Aorta (tissue), 5 donors: ENCODE measurements at places on chromosomes 6 and 20. TPM values are rescaled to one million over a fixed set of nuclear protein-coding genes. Genes with fewer than 3 reads are reported as not detected.

GRCh38 chr6:12008366-12009179, 3.5 kb upstream of the HIVEP1 start:
- DNase-seq: peak; percentile 94

The NFYA gene
- 13.3 TPM for total RNA-seq

- no peak for DNase-seq
Measured at GRCh38 chr6:117272032-117272866, 6.9 kb downstream of the VGLL2 start.

DNA sequence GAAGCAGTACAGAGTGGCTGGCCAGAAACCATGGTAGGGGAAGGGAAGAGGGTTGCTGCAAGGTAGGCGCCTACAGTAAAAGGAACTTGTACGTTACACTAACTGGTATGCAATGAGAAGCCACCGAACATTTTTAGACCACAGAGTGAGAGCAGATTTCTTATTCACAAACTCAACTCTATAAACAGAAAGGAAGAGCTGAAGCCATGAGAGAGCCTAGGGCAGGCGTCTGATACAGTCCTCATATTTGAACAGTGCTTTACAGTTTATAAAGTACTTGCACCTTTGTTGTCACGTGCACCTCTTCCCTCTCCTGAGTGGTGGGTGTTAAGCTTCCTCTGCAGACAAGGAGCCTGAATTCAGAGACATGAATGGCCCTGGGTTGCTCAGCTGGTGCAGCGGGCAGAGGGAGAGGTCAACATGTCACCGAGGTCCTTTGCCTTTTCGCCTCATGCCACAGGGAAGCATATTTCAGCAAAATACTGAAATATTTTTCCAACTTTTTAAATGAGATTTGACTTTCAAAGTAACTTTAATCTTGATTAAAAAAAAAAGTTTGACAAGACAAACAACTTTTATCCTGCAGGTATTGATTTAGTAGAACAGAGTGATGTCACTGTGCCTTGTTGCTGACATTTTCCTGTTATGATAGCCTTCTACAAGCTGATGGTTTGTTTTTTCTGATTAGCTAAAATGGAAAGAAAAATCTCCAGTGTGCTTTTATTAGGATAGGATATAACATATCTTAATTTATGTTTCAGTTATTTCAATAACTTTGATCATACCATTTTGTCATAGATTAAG, 23.8 kb downstream of the UST start:
- no peak for DNase-seq

GRCh38 chr6:3518356-3519190, 61.7 kb upstream of the SLC22A23 start:
- no peak for DNase-seq

DNA sequence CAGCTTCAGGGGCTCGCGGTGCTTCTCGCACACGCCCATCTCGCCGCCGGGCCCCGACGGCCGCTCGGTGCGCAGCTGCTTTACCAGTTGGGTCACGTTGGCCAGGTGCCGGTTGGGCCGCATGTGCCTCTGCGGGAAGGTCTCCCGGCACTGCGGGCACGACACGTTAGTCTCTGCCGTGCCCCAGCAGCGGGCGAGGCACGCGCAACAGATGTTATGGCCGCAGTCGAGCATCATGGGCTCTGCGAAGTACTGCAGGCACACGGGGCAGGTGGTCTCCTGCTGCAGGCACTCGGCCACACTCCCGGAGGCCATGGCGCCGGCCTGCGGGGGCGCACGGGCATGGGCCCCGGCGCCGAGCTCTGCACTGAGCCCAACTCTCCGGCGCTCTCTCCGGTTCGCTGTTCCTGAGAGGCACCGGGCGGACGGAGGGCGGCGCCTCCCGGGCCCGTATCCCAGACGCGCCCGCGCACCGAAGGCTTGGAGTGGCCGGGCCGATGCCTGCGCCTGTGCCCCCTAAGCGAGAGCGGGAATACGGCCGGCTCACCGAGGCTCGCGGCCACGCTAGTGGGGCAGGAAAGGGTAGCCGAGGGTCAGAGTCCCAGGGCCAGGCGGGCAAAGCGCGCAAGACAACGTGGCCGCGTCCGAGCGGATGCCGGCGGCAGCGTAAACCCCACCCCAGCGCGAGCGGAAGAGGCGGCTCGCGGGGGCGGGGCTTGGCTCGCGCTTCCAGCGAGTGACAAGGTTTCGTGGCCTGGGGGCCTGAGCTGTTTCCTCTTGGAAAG, at the start of gene TRIM27:
TSS of gene TRIM27 (minus strand) at position 668 of the 785 bp plus-strand sequence. CDS start at position 315, 353 bp downstream.
- peak; percentile 95 for DNase-seq

- peak; percentile 62 for DNase-seq
Measured at GRCh38 chr20:32450484-32451061, 92.4 kb downstream of the ASXL1 start.

- DNase-seq: no peak
Measured at GRCh38 chr6:77470983-77471382, 7.7 kb upstream of the HTR1B start.

The ANKRD66 gene
- total RNA-seq: not detected

The HCK gene
- total RNA-seq: 28.6 TPM

DNA sequence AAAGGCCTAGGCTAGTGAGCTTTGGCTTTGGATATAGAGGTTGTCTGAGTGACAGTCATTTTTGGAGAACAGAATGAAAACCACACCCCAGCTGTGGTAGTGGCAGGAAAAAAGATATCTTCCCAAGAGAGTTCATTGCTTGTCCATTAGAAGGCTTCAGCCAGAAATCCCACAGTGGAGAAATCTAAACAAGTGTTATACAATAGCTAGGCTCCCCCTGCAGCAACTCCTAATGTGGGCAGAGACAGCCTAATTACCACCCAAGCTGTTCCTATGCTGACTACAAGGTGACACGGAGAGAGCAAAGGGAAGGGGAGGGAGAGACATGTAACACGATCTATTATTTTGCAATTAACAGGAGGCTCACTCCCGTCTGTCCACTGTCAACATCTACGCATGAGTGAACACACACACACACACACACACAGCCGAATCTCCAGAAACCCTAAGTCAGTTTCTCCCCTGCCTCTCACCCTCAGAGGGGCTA, 147.5 kb upstream of the TCF21 start:
- DNase-seq: no peak

GRCh38 chr6:114556846-114557488, 214.1 kb upstream of the HS3ST5 start:
- DNase-seq: no peak

GRCh38 chr6:106746652-106747051, 117.3 kb downstream of the QRSL1 start:
- no peak for DNase-seq

The OTOR gene
- total RNA-seq: not detected

GRCh38 chr20:37574199-37574890, 46.7 kb upstream of the BLCAP start:
- DNase-seq: no peak
